Right hindlimb (tissue), 1 donor: ENCODE measurements at places on chromosomes 13 and 19.

- peak; percentile 32 for DNase-seq
These were observed 564 bp downstream of the HS6ST3 start for GRCh38 chr13:96090240-96091101.

GRCh38 chr19:5960005-5961001 is 17.6 kb downstream of the RANBP3 start:
- DNase-seq = no peak

DNA sequence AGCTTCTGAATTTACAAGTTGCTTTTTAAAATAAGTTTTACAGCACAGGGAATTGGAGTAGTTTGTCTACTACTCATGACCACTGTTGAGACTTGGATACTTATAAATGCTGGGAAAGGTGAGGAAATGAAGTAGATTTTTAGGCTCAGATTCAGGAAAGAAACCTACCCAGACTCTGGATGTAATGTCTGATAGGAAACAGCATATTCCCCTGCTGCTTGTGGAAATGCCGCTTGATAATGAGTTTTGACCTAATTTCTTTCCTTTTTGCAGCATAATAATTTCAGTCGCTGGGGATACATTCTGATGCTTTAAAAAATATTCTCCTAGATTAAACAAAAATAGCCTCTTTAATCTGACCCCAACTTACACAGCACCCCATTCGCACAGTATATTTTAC is 53.6 kb downstream of the SLC10A2 start:
- no peak for DNase-seq

DNA sequence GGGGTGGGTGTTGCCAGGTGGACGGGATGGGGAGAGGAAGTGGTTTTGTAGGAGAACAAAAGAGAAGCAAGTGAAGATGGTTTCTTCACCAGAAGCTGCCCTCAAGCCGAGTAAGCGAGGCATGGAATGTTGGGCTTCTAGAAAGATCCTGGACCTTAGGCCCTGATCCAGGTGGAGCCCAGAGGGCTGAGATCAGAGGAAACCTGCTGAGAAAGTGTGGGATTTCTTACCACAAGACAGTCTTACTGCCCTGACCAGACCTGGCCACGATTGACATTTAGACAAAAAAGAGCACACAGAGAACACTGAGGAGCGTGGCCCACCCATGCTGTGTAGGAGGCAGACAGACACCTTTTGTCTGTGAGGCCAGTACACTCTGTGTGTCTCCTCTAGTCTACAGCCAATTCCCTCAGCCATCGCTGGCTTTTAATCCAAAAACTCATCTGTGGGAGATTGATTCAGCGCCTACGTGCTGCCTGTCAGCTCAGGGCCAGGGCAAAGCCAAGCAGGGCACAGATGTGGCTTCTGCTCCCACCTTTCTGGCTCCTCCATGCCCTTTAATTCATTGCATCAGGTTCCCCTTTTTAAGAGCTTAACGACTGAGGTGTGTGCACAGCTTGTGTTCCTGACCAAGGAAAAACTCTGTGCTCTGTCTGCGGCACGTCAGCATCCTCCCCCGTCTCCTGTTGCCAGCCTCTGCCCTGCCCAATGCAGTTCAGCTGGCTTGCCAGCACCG is 123.3 kb downstream of the AKAP11 start:
- no peak for DNase-seq

GRCh38 chr13:71864986-71865873 is 1.8 kb downstream of the DACH1 start:
- DNase-seq = peak; percentile 34

GRCh38 chr19:31784671-31785101 is 435.4 kb upstream of the TSHZ3 start:
- DNase-seq = no peak

- no peak for DNase-seq
These were observed 718.0 kb downstream of the EFNB2 start for GRCh38 chr13:105817498-105817897.

DNA sequence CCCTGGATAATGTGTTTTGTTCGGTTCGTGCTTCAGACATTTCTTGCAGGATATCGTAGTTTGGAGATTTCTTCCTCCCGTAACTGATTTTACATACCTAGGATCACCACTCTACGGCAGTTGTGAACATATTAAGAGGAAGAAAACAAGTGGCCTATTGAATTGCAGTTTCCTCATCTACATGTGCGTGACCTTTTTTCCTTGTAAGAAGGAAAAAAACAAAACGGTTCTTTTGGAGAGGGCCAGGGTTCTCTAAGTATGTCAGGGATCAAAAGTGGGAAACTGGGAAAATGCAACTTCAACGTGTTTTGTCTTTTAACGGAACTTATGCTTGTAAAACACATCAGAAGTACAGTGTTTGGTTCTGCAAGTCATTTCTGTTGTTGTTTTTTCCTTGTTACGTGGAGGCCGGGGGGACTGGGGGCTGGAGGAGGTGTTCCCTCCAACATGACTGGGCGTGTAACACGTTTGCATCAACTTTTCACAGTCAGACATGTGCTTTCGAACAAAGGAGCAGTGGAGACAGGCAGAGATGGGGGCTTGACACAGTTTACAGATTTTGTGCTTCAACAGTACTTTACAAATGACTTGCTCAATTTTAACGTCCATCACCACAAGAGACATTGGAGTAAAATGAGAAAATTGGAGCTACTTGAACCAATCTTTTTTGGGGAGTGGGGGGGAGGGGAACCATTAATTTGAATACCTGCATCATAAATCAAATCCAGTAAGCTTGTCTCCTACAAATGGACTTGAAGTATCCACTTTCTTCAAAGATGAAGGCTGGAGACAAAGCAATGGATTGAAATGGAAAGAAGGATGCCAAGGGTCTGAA is 3.8 kb downstream of the ZC3H4 start:
- peak; percentile 64 for DNase-seq
